ENCODE measurements at places on chromosomes 7 and 10. TPM values are rescaled to one million over a fixed set of nuclear protein-coding genes. Genes with fewer than 3 reads are reported as not detected.
A peak's percentile ranks its signal among the peaks of the same experiment; 100 is the strongest.

DNA sequence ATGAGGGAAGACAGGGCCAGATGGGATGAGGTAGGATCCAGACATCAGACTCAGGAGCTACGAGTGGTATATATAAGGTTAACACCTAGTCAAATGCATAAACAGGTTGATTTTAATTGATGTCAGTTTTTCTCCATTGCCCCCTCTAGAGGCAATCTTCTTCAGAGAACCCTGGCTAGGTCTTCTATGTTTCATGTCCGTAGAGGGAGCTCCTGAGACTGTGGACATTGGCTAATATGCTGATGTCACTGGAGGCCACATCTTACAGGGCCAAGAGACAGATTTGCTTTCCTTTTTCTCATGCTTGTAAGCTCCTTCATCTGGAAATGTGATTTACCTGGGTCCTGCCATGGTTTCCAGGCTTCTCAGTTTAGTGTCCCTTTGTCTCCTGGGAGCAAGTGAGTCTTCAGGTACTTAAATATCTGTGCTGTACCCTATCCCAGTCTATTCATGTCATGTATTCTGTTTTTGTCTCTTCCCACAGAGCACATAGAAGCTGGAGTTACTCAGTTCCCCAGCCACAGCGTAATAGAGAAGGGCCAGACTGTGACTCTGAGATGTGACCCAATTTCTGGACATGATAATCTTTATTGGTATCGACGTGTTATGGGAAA is 161.6 kb upstream of the PRSS1 start:
- H3K27ac ChIP-seq = no peak overlapping the region
- no peaks in the 10 kb centered on the region for H3K36me3 ChIP-seq
- no peak overlapping the region for H3K4me3 ChIP-seq
- DNase-seq = no peak

- no peaks in the 10 kb centered on the region for H3K36me3 ChIP-seq
- H3K4me3 ChIP-seq = no peak overlapping the region
- H3K27ac ChIP-seq = peak overlapping the region; percentile 53
- peaks cover 57% of the 10 kb centered on the region for H3K4me1 ChIP-seq
Observed at GRCh38 chr10:91590904-91591796, 41.7 kb downstream of the PPP1R3C start.

GRCh38 chr10:84681781-84682180 is 353.4 kb downstream of the CCSER2 start:
- no peaks in the 10 kb centered on the region for H3K27me3 ChIP-seq
- no peak overlapping the region for H3K27ac ChIP-seq
- no peak overlapping the region for H3K4me3 ChIP-seq

DNA sequence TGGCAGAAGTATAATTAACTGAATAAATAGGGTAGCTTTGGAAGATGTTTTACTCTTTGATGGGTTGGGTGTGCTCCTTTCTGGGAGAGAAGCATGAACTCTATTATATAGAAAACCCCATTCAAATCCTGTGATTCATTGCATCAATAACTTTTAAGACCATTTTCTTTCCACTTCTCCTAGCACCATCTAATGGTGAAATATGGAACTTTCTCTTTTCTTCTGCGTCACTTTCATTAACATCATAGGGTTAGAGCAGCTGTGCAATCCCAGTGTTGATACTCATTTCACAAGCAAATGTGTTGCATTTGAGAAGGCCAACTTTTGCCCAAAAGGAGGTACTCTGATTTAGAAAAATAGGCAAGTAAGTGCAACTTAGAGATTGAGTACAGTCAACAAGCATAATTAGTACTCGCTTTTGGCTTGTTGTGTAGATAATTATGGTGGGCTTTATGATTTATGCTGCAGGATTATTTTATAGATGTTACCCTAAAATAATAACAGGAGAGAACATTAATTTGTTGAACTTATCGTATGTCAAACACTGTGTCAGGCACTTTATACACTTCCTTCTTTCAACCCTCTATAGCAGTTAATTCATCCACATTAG is 92.9 kb downstream of the CPED1 start:
- H3K4me1 ChIP-seq = no peaks in the 10 kb centered on the region
- H3K27ac ChIP-seq = no peak overlapping the region
- H3K27me3 ChIP-seq = no peaks in the 10 kb centered on the region
- no peak for DNase-seq
- no peaks in the 10 kb centered on the region for H3K36me3 ChIP-seq
- H3K4me3 ChIP-seq = no peak overlapping the region

- H3K27me3 ChIP-seq = no peaks in the 10 kb centered on the region
- peaks cover 37% of the 10 kb centered on the region for H3K4me1 ChIP-seq
- H3K36me3 ChIP-seq = no peaks in the 10 kb centered on the region
- H3K4me3 ChIP-seq = no peak overlapping the region
- DNase-seq = no peak
- H3K27ac ChIP-seq = no peak overlapping the region
Observed at GRCh38 chr10:113041841-113042750, 92.0 kb downstream of the TCF7L2 start.

DNA sequence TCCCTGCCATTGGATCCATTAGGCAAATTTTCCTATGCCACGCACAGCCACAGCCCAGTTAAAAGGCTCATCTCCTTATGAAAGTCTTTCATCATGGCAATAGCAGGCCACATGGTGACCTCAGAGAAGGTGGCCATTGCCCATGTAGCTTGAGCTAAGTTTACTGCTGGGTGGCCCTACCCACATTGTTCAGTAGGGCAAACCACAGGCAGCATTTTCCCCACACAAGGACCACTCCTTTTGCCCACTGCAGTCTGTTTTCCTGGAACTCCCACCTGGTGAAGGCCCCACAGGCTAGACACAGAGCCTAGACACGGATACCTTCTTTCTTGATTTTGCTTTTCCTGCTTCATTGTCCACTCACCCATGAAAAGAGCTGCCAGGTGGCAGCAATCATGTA is 101.5 kb upstream of the NPVF start:
- no peak for DNase-seq
- no peaks in the 10 kb centered on the region for H3K36me3 ChIP-seq
- H3K27me3 ChIP-seq = no peaks in the 10 kb centered on the region
- no peak overlapping the region for H3K27ac ChIP-seq

MSMB gene
- total RNA-seq = not detected

DNA sequence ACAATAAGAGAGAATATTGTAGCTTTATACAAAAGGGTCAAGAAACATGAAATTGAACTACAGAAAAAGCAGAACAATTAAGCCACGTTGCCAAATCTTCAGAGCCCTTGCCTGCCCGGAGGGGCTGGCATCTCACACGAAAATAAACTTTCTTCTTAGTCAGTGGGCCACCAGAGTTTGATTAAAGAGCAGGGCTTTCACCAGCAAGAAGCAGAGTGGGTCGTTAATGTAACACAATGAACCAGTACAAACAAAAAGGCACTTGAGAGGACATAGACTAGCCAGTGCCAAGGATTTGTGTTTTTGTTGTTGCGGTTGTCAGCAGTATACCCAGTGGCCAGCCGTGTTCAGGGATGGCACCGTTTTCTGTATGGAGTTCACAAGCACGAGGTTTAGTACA is 155.4 kb downstream of the NRP1 start:
- DNase-seq = no peak
- H3K27ac ChIP-seq = no peak overlapping the region
- no peaks in the 10 kb centered on the region for H3K27me3 ChIP-seq
- H3K4me1 ChIP-seq = peaks cover 4% of the 10 kb centered on the region
- H3K36me3 ChIP-seq = peaks cover 27% of the 10 kb centered on the region

- H3K27me3 ChIP-seq = no peaks in the 10 kb centered on the region
- H3K4me1 ChIP-seq = peaks cover 99% of the 10 kb centered on the region
- H3K36me3 ChIP-seq = no peaks in the 10 kb centered on the region
- H3K4me3 ChIP-seq = peak overlapping the region; percentile 20
- no peak for DNase-seq
Observed at GRCh38 chr7:105003275-105003674, 10.7 kb upstream of the KMT2E start.

DNA sequence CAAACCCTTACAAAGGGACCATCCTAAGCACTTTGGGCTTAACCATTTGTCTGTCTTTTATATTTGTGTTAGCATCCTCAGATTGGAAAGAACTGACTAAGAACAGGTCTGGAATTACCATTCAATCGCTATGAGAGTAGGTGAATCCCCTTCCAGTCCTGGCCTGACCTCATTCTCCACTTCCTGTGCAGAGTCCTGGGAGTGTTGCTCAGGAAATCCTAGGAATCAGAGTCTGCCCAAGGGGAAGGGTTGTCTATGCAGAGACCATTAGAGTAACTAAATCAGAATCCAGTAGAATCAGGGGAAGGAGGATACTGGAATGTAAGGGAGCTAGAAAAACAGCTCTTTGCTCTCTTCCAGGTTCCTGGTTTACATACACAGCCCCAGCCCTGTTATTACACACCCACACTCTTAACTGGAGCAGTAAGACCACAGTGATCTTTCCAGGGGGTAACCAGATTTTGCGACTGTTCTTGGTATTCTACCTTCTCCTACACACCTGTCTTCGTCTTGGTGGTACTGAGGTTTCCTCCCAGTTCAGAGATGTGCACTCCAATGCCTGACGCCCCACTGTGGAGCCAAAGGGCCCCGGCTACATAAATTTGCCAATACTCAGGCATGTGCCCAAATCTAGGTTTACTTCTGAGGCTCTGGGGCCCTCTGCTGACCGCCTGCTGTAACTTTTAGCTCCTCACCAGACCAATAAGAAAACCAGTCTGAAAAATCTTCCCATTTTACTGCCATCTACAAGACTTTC is 103.7 kb downstream of the RNF216 start:
- no peak overlapping the region for H3K4me3 ChIP-seq
- H3K36me3 ChIP-seq = no peaks in the 10 kb centered on the region
- peaks cover 38% of the 10 kb centered on the region for H3K4me1 ChIP-seq
- peak; percentile 85 for DNase-seq
- H3K27me3 ChIP-seq = no peaks in the 10 kb centered on the region

GRCh38 chr10:127429601-127430312 is 119.4 kb upstream of the NPS start:
- no peak overlapping the region for H3K27ac ChIP-seq
- no peaks in the 10 kb centered on the region for H3K27me3 ChIP-seq
- DNase-seq = no peak
- H3K4me1 ChIP-seq = no peaks in the 10 kb centered on the region

DNA sequence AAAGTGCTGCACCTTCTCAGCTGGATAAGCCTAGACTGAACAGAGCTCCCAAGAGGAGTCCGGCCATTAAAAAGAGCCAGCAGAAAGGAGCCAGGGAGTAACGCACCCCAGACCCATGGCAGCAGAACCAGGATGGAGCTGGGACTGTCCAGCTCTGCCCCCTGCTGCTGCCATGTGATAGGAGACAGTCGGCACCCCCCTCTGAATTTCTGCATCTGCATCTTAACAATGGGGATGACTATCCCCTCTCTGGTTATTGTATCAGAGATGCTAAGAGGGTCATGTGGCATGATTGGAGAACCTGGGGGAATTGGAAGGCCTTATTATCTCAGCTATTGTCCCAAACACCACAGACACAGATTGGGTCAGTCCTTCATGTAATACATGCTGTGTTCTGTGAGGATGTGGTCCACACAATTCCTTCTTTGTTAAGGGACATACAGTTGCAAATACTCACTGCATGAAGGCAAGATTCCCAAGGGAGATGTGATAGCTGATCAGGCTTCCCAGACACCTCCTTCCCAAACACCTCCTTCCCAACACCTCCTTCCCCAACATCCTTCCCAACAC is 29.3 kb downstream of the PLEKHS1 start:
- DNase-seq = no peak
- no peaks in the 10 kb centered on the region for H3K27me3 ChIP-seq
- H3K4me3 ChIP-seq = no peak overlapping the region
- H3K36me3 ChIP-seq = no peaks in the 10 kb centered on the region
- no peaks in the 10 kb centered on the region for H3K4me1 ChIP-seq

DNA sequence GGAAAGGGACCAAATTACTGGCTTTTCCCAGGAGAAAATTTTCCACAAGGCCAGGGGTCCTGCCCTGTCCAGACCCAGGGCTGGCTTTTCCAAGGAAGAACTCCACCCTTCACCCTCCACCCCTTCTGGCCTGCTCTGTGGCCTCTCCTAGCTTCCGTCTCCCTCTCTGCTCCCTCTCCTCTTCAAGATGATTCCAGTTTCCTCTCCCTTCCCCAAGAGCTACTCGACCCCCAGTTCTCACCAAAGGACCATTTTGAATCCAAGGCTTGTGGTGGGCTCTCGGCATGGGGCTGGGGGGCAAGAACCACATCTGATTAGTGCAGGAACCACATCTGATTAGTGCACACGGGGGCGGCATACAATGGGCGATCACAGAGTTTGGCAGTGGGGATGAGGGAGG is 7.7 kb downstream of the CHAT start:
- no peak overlapping the region for H3K27ac ChIP-seq
- no peaks in the 10 kb centered on the region for H3K36me3 ChIP-seq
- no peak overlapping the region for H3K4me3 ChIP-seq
- no peaks in the 10 kb centered on the region for H3K4me1 ChIP-seq
- H3K27me3 ChIP-seq = peaks cover 56% of the 10 kb centered on the region

RBM20 gene
- 3.4 TPM for total RNA-seq

EMX2 gene
- total RNA-seq = 2.0 TPM

TMEM270 gene
- not detected for total RNA-seq

GRM3 gene
- total RNA-seq = not detected

GRCh38 chr10:21022821-21023220 is 125.7 kb upstream of the NEBL start:
- H3K36me3 ChIP-seq = no peaks in the 10 kb centered on the region
- no peaks in the 10 kb centered on the region for H3K27me3 ChIP-seq
- H3K4me1 ChIP-seq = peaks cover 5% of the 10 kb centered on the region
- no peak for DNase-seq
- H3K27ac ChIP-seq = no peak overlapping the region

DNA sequence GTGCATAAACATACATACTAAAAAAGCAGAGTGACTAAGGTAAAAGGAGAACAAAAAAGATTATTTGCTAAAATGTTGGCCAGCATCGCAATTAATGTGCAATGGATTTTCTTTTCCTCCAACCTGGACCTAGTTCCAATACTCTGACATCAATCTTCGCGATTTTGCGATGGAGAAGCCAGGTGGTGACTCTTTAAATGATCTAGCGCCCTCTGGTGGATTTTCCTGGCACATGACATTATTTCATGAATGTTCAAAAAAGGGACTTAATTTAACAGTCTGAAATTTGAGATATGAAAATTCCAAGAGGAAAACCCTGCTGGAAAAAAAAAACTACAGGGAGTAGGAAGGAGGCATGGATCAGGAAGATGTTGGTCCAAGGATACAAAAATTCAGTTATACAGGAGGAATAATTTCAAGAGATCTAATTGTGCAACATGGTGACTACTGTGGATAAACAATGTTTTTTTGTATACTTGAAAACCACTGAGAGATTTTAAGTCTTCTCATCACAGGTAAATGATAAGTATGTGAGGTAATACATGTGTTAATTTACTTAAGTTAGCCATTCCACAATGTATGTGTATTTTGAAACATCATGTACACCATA is 4.3 kb upstream of the KCNMA1 start:
- H3K36me3 ChIP-seq = no peaks in the 10 kb centered on the region
- H3K27ac ChIP-seq = no peak overlapping the region

HTR5A gene
- not detected for total RNA-seq

- peak overlapping the region; percentile 96 for H3K4me3 ChIP-seq
- no peak for DNase-seq
- no peaks in the 10 kb centered on the region for H3K27me3 ChIP-seq
Observed at GRCh38 chr10:3778692-3779157, 6.3 kb downstream of the KLF6 start.

PDCD4 gene
- total RNA-seq = 243 TPM

GRCh38 chr7:119197172-119197876 is 972.8 kb downstream of the ANKRD7 start:
- no peak overlapping the region for H3K4me3 ChIP-seq
- no peak for DNase-seq
- peaks cover 3% of the 10 kb centered on the region for H3K4me1 ChIP-seq
- H3K27me3 ChIP-seq = no peaks in the 10 kb centered on the region
- no peak overlapping the region for H3K27ac ChIP-seq

TMEM273 gene
- 6.1 TPM for total RNA-seq

FXYD4 gene
- total RNA-seq = not detected

NRG3 gene
- 1.4 TPM for total RNA-seq

Measured in suprapubic skin (tissue), 4 donors.